Stimulated activated CD8-positive, alpha-beta memory T cell treated with anti-CD3 and anti-CD28 coated beads, Interleukin-4, amount 100 ng/mL, for 1 hour (primary cell): ENCODE measurements at places on chromosomes 16 and 17.

DNA sequence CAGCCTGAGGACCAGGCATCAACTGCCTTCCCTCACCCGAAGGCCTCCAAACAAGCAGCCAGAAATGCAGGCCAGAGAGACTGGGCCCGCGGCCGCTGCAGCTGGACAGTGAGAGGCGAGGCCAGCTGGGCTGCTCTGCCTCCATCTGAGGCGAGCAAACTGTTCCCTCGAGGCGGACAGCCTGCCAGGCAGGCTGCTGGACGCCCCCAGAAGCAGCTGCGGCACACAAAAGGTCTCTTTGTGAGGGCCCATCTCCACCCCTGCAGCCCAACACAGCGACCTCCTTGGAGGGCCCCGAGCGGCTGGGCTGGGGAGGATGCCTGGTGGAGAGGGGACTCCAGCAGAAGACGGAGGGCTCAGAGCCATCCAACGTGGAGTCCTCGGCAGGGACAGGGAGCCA is 4.7 kb downstream of the CORO7 start:
- DNase-seq: no peak

DNA sequence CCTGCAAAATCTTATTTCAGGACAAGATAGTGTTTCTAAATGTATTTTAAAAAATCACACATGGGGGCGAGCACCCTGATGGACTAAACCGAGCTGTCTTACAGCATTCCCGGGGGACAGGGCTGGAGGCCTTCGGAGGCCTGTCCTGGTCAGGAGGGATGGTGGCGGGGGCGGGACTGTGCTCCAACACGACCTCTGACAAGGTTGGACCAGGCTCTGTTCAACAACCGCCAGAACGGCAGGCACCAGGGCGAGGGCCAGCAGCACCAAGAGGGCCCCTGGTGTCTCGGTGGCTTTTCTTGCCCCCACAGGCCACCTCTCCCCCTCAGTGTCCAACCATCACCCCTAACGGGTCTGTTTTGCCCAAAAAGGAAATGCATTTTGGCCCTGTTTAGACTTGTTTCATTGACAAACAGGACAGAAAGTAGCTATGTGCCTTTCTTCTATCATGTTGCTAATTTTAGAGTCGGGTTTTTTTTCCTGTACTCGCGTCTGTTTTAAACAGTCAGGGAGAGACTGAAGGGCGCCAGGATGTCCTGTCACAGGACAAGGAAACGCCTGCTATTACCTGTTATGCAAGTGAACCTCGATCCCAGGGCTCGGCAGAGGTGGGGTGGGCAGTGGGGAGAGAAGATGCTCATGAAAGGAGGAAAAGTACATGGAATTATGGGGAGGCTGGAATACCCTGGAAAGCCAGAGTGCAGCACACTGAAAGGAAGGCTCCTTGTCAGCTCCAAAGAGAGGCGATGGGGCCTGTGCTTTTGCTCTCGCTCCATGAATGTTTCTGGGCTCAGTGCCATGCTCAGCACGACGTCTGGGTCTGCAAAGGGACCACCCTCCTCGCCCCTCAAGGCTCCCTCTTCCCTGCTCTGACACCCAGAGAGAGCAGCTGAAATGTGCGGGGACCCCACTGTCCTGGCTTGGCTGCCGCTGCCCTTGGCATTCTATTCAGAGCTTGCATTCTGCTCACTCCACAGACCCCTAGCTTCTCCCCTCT is 11.9 kb downstream of the TMEM204 start:
- no peak for DNase-seq

GRCh38 chr17:7862692-7863437 is 5.1 kb downstream of the CYB5D1 start:
- no peak for DNase-seq

DNA sequence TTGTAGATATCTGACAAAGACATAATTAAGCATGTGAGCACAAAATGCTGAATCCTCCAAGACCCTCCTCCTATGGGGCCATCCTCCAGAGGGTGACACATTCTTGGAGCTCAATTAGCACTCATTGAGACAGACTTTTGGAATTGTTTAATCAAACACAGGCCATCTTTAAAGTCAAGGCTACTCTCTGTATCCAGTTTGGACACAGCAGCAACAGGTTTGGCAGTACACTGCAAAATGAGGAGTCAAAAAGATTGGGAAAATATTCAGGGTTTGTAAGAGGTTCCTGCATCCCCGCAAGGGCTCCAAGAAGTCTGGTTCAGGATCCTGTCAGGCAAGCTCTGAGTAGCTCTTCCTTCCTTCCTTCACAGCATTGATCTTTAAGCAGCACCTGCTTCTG is 1.3 kb downstream of the ITFG1 start:
- no peak for DNase-seq

- no peak for DNase-seq
Observed at GRCh38 chr17:78446833-78447232, 68.4 kb downstream of the PGS1 start.

GRCh38 chr16:82655072-82655714 is 28.4 kb downstream of the CDH13 start:
- DNase-seq: no peak

GRCh38 chr17:62052765-62053338 is 12.2 kb downstream of the MED13 start:
- DNase-seq: no peak

DNA sequence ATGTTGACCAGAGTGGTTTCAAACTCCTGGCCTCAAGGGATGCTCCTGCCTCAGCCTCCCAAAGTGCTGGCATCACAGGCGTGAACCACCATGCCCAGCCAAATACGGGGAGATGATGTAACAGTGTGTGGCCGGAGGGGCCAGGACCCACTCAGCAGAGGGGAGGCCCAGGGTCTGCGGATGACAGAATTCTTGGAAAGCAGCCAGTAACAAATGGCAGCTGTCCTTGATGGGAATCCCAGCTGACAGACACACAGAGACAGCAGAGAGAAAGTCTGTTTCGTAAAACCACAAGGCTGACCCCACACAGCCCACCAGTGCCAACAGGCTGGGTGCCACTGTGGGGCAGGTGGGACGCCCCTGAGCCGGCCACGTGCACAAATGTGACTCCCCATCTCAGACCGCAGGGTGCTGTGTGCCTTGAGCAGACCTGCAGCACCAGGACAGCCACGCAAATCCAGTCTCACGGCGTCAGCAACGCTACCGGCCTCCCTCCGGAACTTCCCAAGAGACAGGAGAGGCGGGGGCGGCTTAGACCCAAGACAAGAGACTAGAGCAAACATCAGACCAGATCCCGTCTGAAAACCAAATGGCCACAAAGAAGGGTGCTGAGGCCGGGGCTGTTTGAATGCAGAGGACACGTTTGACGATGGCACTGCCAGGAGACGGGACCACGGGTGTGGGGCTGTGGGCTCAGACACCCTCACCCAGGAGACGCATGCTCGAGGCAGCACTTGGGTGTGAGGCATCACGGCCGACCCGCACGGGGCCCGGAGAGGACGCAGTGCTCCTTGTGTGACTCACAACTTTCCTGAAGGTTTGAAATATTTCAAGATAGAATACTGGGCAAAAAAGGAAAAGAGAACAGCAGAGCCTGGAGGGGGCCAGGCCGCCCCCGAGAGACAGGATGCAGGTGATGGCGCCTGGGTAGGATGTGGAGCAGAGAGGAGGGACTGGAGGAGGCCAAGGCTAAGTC is 24.6 kb downstream of the CTU2 start:
- no peak for DNase-seq

- no peak for DNase-seq
Observed at GRCh38 chr16:85112364-85112763, at the start of gene CIBAR2. Gene CIBAR2 (minus strand): TSS chr16:85112472. CDS start chr16:85112352, 120 bp downstream.

- DNase-seq: no peak
Observed at GRCh38 chr16:22001591-22001990, 675 bp upstream of the PDZD9 start.

- no peak for DNase-seq
Observed at GRCh38 chr16:10859658-10860057, 17.3 kb upstream of the CIITA start.

DNA sequence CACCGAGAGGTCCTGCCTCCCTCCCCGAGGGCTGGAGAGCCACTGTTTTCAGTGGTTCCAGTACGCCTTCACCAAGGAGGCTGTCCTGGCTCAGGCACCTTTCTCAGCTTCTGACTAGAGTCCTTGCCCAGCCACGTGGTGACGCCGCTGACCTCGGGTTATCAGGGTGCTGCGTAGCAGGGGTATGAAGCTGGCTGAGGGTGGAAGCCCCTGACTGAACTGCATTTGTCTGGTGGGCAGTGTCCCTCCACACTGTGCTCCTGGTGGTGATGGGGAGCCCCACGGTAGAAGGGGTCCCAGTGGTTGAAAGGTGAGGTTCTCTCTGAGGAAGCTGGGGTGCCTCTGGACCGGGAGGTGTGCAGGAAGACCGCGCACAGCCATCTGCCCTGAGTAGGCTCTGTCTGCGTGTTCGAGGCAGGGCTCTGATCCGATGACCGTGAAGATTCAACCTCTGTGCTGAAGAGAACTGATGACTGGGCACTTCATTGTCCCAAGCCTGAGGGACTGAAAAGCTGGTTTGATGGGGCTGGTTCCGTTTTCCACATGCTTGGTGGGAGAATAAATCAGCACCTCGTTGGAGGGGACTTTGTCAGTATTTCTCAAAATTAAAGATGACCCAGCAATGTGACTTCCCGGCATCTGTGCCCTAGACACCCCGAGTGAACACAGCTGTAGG is 2.5 kb downstream of the ACSF3 start:
- DNase-seq: no peak

DNA sequence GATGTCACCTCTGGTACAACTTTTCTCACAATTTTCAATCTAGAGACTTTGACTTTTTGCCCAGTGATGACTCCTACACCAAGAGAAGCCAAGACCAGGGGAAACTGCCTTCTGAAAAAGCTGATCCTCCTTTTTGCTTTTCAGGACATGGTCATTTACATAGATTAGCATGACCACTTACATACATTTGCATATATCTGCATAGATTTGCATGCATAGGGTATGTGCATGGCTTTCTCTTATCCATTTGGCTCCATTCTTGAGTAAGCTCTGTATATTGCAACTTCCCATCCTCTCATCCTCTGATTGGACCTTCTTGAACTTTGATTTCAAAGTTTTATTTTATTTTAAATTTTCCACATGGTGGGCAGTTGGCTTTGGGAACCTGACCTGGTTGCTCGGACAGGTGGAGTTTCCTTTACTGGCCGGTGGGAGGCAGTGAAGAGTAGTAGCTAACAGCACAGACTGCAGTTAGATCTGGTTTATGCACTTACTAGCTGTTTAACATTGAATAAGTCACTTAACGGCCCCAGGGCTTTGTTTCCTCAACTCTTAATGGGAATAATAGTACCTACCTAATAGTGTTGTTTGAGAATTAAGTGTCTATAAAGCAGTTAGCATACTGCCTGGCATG is 92.9 kb downstream of the GPR139 start:
- no peak for DNase-seq

DNA sequence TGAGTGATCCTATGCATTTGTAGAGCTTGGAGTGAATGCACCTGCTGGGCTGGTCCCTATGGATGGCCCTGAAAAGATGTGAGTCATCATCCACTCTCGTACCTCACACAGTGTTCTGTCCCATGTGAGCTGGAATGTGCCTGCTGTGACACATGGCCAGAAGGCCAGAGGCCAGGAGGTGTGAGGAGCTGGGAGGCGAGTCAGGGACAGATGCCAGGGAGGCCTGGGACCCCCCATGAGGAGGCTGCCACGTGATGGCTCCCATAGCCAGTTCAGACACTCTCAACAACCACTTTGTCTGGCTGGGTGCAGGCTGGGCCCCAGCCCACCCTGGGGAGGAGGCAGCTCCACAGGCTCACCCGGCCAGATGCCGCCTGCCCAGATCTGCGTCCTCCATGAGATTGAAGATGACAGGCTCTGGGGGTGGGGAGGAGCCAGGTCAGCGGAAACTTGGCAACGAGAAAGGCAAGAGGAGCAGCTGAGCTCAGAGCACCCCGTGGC is 168.8 kb downstream of the C16orf78 start:
- no peak for DNase-seq

GRCh38 chr17:75645889-75646637 is 12.8 kb downstream of the SMIM5 start:
- DNase-seq: no peak

GRCh38 chr17:65656390-65657250 is 95.2 kb upstream of the AXIN2 start:
- DNase-seq: no peak

DNA sequence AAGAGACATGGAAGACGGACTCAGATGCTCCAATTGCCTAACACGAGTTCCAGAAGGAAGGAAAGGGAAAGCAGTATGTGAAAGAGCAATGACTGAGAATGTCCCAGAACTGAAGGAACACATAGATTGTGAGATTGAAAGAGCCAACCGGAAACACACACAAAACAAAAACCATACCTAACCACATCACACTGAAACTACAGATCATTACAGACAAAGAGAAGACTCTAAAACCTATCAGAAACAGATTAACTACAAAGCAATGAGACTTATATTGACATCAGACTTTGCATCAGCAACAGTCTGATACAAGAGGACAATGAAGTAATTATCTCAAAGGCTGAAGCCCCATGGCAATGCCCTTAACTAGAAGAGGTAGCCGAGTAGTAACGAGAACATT is 45.6 kb upstream of the CLEC18B start:
- DNase-seq: no peak

GRCh38 chr16:53494636-53495035 is 8.4 kb downstream of the AKTIP start:
- DNase-seq: no peak

DNA sequence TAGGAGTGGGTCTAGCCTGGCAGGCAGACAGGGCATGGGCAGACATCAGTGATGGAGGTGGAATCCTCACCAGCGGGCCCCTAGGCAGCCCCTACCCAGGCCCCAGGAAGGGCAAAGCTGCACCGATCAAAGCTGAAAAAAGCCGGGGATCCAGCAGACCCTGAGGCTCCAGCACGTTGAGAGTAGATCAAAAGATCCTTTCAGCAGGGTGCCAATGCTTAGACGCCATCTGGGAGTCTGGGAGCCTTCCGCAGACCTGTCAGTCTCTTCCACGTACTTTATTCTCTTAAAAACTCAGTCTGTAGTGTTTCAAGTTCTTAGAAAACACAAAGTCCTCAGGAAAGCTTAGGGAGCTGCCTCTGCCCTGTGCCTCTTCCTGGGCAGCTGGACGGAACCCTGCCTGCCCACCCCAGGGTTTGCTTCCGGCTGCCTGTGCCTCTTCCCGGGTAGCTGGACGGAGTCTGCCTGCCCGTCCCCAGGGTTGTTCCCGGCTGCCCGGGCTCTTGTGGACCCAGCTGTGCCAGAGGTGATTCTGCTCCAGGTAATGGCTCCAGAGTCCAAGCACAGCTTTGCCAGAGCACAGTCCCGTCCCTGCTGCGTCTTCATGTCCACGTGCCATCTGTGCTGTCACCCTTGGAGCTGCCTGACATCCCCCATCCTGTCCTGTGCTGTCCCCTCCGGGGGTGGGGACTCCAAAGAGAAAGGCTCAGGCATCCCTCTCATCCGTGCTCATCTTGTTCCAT is 50.8 kb upstream of the PVALEF start:
- DNase-seq: no peak

GRCh38 chr17:4209611-4210010 is 54.2 kb downstream of the ANKFY1 start:
- no peak for DNase-seq

DNA sequence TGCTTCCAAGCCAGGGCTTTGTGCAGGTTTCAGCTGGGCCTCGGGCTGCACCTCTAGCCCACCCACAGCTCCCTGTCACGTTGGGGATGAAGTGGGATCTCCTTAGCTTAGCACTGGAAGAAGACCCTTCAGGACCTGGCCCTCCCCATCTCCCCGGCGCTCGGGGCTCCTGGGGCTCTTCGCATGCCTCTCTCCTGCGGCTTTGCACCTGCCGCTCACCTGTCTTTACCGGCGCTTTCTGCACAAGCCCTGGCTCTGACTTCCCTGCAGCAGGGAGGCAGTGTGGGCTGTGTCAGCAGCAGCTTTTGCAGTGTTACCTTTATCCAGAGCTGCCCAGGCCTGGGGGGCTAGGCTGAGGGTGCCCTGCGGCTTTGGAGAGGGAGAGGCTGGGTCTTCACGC is 52.3 kb downstream of the NT5M start:
- DNase-seq: no peak
